ENCODE measurements at places on chromosomes 5 and 9. TPM values are rescaled to one million over a fixed set of nuclear protein-coding genes. Genes with fewer than 3 reads are reported as not detected.

Gene ZNF618
- 6.8 TPM for total RNA-seq

DNA sequence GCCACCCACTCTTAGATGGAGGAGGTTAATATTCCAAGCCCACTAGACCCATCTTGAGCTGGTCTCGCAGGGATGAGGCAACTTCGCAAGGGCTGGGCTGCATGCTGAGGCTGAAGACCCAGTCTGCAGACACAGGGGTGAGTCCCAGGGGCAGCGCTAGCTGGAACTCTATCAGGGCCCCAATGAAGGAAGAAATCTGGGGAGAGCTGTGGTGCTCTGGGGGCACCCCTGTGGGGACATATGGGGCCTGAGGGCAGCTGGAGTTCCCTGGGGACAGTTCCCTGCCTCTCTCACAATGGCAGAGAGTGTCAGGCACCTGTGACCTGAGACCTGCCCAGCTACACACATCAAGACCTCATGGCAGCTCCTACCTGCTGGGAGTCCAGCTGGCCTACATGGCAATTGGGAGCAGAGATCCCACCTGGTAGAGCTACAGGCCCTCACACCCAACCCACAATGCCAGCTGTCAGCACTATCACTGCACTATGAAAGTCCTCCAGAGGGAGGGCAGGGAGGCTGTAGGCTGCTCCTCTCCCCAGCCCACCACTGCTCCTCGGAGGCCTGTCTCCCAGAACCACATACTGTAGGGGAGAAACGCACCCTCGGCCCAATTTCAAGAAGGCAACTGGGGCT lies 202.2 kb downstream of the GABBR2 start:
- no peak for DNase-seq

- DNase-seq: no peak
Measured at GRCh38 chr5:138179277-138179857, 455 bp downstream of the KIF20A start.

Gene FOXD4L6
- total RNA-seq: under 0.01 TPM

Gene SLC6A3
- not detected for total RNA-seq

DNA sequence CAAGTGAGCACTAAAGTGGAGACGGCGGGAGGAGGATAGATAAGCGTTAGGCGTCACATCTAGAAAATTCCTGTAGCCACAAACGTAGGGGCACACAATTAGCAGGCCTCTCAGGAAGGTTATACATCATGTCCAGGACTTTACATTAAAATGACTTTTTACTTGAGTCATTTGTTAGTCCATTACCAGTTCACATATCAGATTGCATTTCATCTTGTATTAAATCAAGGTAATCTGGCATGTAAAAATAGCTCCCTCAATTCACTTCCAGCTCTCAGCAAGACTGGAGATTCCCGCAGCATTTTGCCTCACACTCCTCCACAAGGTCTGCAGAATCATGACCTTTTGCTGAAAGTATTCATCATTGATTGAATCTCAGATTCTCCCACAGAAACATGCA lies 118.8 kb downstream of the PRDM6 start:
- no peak for DNase-seq

- DNase-seq: no peak
Measured at GRCh38 chr9:3660936-3661335, 135.1 kb upstream of the RFX3 start.

Gene SOX30
- not detected for total RNA-seq

GRCh38 chr9:35682520-35683315 lies 7.0 kb downstream of the TPM2 start:
- DNase-seq: no peak

DNA sequence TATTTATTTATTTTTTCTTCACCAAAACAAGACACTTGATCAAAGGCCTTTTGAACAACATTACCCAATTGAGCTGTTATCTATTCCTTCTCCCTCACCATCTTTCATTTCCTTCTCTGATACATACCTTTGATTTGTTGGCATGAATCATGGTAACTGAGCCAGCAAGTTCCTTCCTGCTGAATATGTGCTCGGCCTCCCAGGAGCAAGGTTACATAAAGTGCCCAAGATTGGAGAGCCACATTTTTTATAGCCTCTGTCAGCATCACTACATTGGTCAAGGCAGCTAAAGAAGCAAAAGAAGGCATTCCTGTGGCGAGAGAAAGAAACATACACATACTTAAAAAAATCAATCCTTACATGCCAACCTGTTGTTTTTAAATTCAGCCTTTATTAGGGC lies 369.6 kb downstream of the CYLC2 start:
- DNase-seq: no peak

Gene FGFR4
- total RNA-seq: 2.4 TPM

GRCh38 chr9:28770827-28771226 lies 1197.5 kb upstream of the C9orf72 start:
- DNase-seq: no peak

- DNase-seq: no peak
Measured at GRCh38 chr5:18771097-18771610, 1136.9 kb downstream of the TAF11L14 start.

Gene ENTPD8
- 0.26 TPM for total RNA-seq

DNA sequence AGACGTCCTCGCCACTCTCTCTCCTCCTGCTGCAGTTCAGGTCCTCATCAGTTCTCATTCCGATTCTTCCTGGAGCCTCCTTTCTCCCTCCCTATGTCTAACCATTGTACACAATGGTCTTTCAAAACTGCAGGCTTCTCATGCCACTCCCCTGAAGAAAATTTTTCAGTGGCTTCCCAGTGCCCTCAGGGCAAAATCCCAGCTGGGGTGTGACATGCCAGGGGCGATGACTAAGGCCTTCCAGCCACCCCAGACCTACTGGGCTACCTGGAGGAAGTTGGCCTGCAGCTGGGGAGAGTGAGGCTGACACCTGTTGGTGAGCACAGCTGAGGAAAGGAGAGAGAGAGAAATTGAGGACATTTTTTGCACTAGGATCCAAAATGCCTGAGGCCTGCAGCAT lies 65.2 kb downstream of the SREK1 start:
- DNase-seq: no peak

Gene EIF4EBP3
- 2.3 TPM for total RNA-seq

- no peak for DNase-seq
Measured at GRCh38 chr5:140696891-140697492, 3.3 kb upstream of the ZMAT2 start.

GRCh38 chr9:2465921-2466460 lies 155.6 kb upstream of the VLDLR start:
- no peak for DNase-seq

- DNase-seq: peak; percentile 8
Measured at GRCh38 chr9:2267181-2267745, 252.1 kb downstream of the SMARCA2 start.

Gene BTNL8
- total RNA-seq: 0.13 TPM

Gene C9orf153
- total RNA-seq: 0.38 TPM

Gene GDA
- total RNA-seq: not detected

Gene EIF4E1B
- total RNA-seq: not detected

DNA sequence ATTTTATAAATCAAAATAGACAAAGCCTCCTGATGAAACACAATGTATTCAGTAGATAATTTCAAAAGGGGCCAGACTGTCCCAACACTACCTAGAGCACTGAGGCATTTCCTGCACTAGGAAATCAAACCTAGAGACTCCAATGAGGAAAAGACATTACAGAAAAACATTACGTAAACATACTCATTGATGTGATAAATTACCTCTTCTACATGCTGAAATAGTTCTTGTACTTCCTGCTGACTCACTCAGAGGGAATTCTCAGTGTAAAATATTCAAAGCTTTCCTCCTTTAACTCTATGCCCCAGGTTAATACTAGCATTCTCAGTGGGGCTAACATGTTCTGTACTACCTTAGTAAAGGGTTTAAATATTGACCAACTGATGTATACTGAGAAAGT lies 178.0 kb downstream of the ESM1 start:
- DNase-seq: peak; percentile 63

DNA sequence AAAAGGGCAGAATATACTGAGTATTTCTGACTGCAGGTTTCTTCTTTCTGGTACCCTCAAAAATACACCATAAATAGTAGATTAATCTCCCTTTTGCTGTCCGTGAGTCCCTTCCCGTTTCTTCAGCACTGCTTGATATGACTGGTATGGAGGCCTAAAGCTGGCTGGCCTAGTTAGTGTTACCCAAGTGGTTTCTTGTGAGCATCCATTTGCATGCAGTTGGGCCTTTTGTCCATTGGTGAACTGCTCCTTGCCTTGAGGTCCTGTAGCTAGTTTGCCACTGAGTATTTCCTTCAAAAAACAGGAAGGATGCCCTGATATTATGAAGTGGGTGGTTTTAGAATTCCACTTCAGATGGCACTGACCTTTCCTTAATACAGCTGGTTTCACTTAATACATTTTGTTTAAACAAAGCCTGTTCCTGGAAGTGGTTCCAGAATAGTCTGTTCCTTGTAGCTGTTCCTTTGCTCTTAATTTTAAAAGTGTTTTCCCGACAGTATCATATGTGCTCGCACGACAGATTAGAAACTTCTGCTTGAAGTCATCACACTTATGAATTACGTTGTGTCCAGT lies 40.0 kb upstream of the ABL1 start:
- DNase-seq: no peak

DNA sequence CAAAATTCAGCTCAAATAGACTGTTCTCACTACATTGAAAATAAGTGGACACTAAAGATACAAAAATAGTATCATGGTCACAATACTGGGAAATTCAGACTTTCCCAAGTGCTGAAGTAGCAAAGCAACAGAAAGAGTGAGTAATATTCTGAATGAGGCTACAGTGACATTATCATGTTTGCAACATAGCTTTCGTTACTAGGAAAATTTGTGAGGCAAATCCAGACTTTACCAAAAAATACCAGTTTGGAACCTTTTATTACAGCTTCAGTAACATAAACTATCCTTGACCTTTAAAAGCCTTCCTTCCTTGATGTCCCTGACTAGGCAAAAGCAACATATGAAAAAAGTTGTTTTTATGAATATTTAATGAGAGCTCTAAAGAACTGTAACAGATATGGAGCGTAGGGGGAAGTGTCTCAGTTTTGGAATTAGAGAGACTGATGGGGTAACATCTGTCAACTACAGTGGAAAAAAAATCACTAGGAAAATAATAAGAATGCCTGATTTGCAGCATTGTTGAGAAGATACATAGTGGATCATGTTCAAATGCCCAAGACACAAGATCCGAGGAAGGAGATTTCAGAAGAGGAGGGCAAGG lies 312.9 kb downstream of the ADGRV1 start:
- DNase-seq: peak; percentile 81

GRCh38 chr5:150112201-150113046 lies 26.1 kb upstream of the CSF1R start:
- peak; percentile 56 for DNase-seq

Gene STPG3
- not detected for total RNA-seq

DNA sequence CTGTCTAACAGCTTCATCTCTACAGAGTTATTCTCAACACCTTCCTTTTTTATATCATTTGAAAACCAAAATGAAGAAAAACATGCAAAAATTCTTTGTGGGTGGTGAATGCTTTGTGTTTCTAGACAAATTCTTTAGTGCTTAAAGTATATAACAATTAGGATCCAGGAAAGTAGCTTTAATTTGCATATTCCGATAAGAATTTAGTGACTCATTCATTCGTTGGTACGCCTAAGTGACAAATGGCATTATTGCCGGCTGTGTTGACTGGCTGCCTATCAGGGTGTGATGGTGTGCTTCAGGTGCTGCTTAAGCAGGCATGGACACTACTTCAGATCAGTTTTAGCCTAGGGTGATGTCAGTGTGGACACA lies 35.2 kb downstream of the LMNB1 start:
- peak; percentile 30 for DNase-seq

GRCh38 chr9:118459913-118460312 lies 755.7 kb downstream of the TLR4 start:
- DNase-seq: no peak

Gene C9orf152
- not detected for total RNA-seq

Gene ZNF484
- 8.5 TPM for total RNA-seq

Data from dermis microvascular lymphatic vessel endothelial cell (primary cell).